ENCODE measurements at places on chromosomes 11 and 22. TPM values are rescaled to one million over a fixed set of nuclear protein-coding genes. Genes with fewer than 3 reads are reported as not detected.

The PAMR1 gene
- 206 TPM for total RNA-seq

The FGF4 gene
- total RNA-seq = not detected

The BIK gene
- not detected for total RNA-seq

The GPR152 gene
- not detected for total RNA-seq

The VSIG10L2 gene
- not detected for total RNA-seq

The KRTAP5-7 gene
- not detected for total RNA-seq

Data from cardiac atrium fibroblast (primary cell).